Activated CD8-positive, alpha-beta memory T cell treated with anti-CD3 and anti-CD28 coated beads, Interleukin-2, amount 10 ng/mL, durations not matched to agents 7 days and 5 days (primary cell): ENCODE measurements at places on chromosomes 7 and 10. TPM values are rescaled to one million over a fixed set of nuclear protein-coding genes. Genes with fewer than 3 reads are reported as not detected.

EN2 gene
- not detected for total RNA-seq

EBF3 gene
- total RNA-seq: not detected

GRCh38 chr7:84085147-84085546 is 109.4 kb downstream of the SEMA3A start:
- no peak overlapping the region for H3K27ac ChIP-seq
- H3K4me3 ChIP-seq: no peak overlapping the region
- DNase-seq: no peak
- no peaks in the 10 kb centered on the region for H3K4me1 ChIP-seq
- H3K36me3 ChIP-seq: no peaks in the 10 kb centered on the region

GRCh38 chr10:77075926-77076325 is 561.7 kb downstream of the KCNMA1 start:
- H3K4me3 ChIP-seq: no peak overlapping the region
- H3K27ac ChIP-seq: no peak overlapping the region
- H3K4me1 ChIP-seq: no peaks in the 10 kb centered on the region
- peaks cover 3% of the 10 kb centered on the region for H3K27me3 ChIP-seq
- no peaks in the 10 kb centered on the region for H3K36me3 ChIP-seq
- no peak for DNase-seq

DNA sequence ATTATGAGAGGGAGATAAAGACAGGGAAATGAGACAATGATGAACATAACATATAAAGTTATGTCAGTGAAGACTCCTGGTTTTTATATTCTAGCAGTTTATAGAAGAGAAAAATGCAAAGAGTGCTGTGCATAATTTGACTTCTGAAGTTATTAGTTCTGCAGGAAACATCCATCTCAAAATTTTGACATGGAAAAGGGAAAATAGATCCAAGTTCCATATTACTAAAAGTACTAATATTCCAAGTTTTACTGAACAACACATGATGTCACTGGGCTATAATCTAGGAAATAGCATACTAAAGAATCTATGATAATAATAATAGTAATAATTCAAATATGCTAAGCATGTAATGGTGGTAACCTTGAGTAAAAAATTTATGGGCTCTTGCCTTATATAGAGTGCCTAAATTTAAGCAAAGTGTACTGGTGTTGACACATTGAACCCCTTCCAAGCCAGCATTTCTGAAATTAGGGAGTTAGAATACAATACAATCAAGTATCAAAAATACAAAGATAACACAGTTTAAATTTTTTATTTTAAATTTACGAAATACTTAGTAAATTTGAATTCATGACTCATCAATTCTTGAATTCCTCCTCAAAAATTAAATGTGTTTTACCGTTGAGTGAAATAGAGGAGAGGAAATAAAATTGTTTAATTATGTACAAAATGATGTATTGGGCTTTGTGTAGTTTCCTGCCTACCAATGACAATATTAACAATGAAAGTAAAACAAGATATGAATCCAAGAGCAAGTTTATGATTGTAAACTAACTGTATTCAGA is 102.8 kb upstream of the KCND2 start:
- H3K4me3 ChIP-seq: no peak overlapping the region
- DNase-seq: no peak
- no peaks in the 10 kb centered on the region for H3K27me3 ChIP-seq

- H3K4me1 ChIP-seq: no peaks in the 10 kb centered on the region
- no peak overlapping the region for H3K4me3 ChIP-seq
- H3K27ac ChIP-seq: no peak overlapping the region
- no peak for DNase-seq
- no peaks in the 10 kb centered on the region for H3K36me3 ChIP-seq
- H3K27me3 ChIP-seq: no peaks in the 10 kb centered on the region
Observed at GRCh38 chr10:103928784-103929183, 10.8 kb upstream of the STN1 start.

GRCh38 chr7:11313801-11314200 is 340.1 kb downstream of the PHF14 start:
- no peak overlapping the region for H3K4me3 ChIP-seq
- H3K27me3 ChIP-seq: no peaks in the 10 kb centered on the region
- no peak overlapping the region for H3K27ac ChIP-seq

ZNF467 gene
- not detected for total RNA-seq

NUTM2B gene
- total RNA-seq: 1.3 TPM

GRCh38 chr7:153399554-153399940 is 640.0 kb downstream of the ACTR3B start:
- H3K36me3 ChIP-seq: no peaks in the 10 kb centered on the region
- no peak overlapping the region for H3K27ac ChIP-seq
- no peaks in the 10 kb centered on the region for H3K27me3 ChIP-seq
- no peaks in the 10 kb centered on the region for H3K4me1 ChIP-seq

GRCh38 chr10:46298477-46299285 is 11.9 kb downstream of the ANTXRL start:
- peaks cover 13% of the 10 kb centered on the region for H3K4me1 ChIP-seq
- DNase-seq: no peak
- H3K36me3 ChIP-seq: no peaks in the 10 kb centered on the region
- H3K27ac ChIP-seq: no peak overlapping the region
- no peaks in the 10 kb centered on the region for H3K27me3 ChIP-seq

- DNase-seq: no peak
- no peak overlapping the region for H3K27ac ChIP-seq
- H3K4me1 ChIP-seq: peaks cover 15% of the 10 kb centered on the region
Observed at GRCh38 chr7:110988890-110989501, 101.9 kb upstream of the LRRN3 start.
